ENCODE measurements at places on chromosomes 1 and 21. TPM values are rescaled to one million over a fixed set of nuclear protein-coding genes. Genes with fewer than 3 reads are reported as not detected.

- no peak for DNase-seq
Observed at GRCh38 chr1:16967962-16968361, 12.5 kb downstream of the MFAP2 start.

GRCh38 chr21:34602061-34602460 lies 12.9 kb downstream of the RCAN1 start:
- no peak for DNase-seq

Gene RGS18
- total RNA-seq = not detected

- DNase-seq = peak; percentile 95
Observed at GRCh38 chr1:45409276-45409675, 69.0 kb upstream of the MUTYH start.

Gene LMOD1
- not detected for total RNA-seq

DNA sequence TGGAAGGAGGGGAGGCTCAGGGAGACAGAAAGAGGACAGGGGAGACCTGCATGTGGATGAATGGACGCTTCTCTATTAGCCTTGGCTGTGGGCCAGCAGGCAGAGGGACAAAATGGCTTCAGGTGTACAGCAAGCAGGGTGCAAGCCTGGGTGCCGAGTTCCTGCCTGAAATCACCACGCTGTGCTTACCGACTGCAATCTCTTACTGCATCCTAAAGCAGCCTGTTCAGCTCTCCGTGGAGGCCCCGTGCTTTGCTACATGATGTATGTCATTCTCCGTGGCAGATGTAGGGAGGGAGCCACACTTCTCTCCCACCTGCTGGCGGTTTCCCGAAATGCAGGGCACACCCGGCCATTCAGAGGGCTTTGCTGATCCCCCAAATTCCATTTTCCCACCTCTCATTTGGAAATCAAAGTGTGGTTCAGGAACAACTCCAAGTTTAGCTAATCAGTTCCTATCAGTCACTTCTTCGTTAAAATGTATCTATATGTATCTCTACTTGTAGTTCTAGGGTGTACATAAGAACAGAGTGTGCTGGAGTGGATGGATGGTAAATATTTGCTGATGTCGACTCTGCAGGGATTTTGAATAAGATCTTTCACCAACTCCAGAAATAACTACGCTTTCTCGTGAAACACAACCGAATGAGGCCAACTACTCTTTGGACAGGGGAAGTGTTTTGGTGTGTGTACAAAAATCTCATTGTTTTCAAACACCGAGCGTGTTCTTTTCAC lies 122.3 kb upstream of the BACE2 start:
- DNase-seq = peak; percentile 24

DNA sequence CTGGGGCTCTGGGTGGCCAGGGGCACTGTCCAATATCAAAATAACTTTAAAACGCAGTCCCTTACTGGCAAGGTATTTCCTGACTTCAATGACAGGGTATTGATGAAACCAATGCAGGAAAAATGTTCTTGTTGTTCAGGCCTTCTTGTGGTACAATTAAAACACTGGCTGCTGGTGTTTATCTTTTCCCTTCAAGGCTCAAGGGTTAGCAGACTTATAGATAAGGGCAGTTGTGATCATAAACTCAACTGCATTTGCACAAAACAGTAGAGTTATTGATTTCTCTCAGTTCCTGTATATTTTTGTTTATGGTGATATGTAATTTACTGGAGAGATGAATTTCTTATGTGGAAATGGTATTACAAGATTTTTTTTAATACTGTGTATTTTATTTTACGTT lies 2.7 kb upstream of the CD84 start:
- DNase-seq = no peak

- no peak for DNase-seq
Observed at GRCh38 chr1:172903581-172904220, 147.0 kb downstream of the TNFSF18 start.

Gene SMPDL3B
- total RNA-seq = 1.0 TPM

DNA sequence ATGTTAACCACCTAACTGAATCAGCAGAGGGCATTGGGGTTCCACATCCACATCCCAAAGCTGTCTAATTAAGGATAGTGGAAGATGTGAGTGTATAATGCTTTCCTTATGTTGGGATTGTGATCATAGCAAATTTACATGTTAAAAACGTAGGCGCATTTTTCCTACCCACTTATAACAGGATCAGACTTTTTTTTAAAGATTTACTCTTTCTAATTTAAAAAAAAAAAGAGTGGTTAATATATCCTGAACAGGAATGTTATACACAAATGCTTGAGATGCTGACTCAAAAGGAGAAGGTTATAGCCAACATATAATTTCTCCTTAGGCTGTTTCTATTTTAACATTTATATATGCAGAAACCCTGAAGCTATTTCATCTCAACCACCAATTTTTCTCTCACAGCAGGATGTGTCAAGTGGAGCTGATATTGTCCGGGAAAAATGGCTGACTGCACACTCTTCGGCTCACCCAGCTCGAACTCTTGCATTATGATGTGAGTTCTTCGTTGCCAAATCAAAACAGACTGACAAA lies 40.3 kb downstream of the RGS5 start:
- DNase-seq = no peak

- no peak for DNase-seq
Observed at GRCh38 chr1:180939711-180940103, 27.0 kb downstream of the KIAA1614 start.

GRCh38 chr1:116489231-116489697 lies 81.6 kb downstream of the CD58 start:
- peak; percentile 100 for DNase-seq

- peak; percentile 74 for DNase-seq
Observed at GRCh38 chr1:153922076-153922971, 448 bp downstream of the GATAD2B start.

DNA sequence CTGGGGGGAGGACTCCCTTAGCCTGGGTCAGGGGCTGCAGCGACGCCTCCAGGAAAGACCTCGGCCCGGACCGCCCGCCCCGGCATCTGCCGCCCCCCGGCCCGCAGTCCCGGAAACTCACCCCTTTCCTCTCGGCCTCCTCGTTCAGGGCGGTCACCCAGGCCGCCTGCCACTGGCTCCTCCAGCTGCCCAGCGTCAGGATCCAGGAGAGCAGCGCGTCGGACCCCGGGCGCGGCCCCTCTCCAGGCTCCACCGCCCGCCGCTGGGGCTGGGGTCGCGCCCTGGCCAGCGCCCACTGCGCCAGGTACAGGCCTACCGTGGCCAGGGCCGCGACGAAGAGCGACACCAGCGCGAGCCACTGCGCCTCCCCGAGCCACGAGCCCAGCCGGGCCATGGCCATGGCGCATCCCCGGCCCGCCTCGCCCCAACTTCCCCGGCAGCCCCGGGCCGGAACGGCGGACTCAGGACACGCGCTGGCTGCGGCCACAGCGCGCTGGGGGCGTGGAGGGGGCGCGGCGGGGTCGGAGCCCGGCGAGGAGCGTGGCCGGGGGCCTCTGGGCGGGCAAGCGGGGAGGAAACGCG lies 478 bp downstream of the C2CD2 start:
- no peak for DNase-seq

DNA sequence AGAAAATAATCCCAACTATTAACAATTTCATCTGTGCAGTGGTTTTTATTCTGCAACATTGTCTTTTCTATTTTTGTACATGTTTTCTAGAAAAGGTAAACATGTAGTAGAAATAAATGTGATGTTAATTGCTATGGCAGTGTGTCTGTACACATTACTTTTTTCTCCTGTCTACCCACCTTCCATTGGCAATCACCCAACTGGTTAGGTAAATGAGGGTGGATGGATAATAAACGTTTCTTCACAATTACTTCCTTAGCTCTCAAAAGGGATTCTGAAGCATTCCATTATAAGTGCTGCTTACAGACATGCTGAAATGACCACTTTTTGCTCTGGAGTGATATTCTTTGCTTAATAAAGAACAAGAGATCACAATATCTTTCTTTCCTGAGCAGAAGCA lies 61.4 kb downstream of the MAGI3 start:
- no peak for DNase-seq

Gene CD53
- total RNA-seq = not detected

- no peak for DNase-seq
Observed at GRCh38 chr1:51686450-51686849, 69.6 kb downstream of the OSBPL9 start.

Gene CASQ2
- 0.42 TPM for total RNA-seq

- DNase-seq = no peak
Observed at GRCh38 chr1:43349594-43350306, 9.0 kb upstream of the CDC20 start.

- no peak for DNase-seq
Observed at GRCh38 chr1:119550381-119550780, 43.4 kb downstream of the HSD3B1 start.

GRCh38 chr1:55474168-55474786 lies 259.1 kb upstream of the USP24 start:
- no peak for DNase-seq

GRCh38 chr1:200525090-200525987 lies 95.2 kb downstream of the KIF14 start:
- DNase-seq = no peak

- DNase-seq = no peak
Observed at GRCh38 chr1:227771771-227772170, 36.5 kb downstream of the SNAP47 start.

DNA sequence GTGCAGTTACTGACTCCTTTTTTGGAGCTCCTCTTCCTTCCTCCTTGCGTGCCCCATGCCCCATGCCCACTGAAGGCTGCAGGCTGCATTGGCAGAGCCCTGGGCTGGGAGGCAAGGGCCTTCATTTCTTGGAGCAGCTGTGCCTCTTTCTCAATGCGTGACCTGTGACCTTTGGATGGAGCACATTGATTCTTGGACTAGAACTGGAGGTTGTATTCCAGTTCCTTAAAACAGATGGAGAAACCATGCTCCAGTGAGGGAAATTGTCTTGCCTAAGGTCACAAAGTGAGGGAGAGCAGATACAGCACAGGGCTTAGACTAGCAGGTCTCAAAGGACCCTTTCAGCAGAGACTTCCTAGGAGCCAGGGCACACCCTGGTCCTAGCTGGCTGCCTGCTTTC lies 9.0 kb downstream of the TMEM269 start:
- no peak for DNase-seq

- peak; percentile 86 for DNase-seq
Observed at GRCh38 chr1:155688324-155689080, at the start of gene YY1AP1. YY1AP1 (minus strand) TSS chr1:155688774; CDS start chr1:155680436, 8,338 bp downstream.

GRCh38 chr1:228400237-228400651 lies 6.4 kb downstream of the TRIM11 start:
- no peak for DNase-seq

Gene CADM3
- total RNA-seq = 1.5 TPM

DNA sequence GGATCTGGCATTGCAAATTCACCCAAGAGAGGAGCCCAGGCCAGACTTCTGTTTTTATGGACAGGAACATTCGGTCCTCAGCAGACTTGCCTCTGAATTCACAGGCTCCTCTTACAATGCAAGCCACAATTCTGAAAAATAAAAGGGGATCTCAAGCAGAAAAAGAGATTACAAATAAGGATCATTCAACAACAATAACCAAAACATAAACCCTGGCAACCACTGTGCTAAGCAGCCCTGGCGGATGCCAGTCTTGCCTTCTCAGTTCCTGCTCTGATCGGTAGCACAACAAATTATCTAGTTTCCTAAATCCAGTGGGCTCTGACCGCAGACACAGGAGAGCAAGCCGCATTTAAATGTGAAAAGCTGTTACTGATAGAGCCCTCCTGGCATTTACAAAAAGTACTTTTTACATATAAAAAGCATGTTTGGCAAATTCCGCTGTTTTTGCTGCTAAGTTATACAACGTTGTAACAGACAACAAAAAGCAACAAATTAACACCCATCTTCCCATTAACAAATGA lies 123.4 kb upstream of the FOXD3 start:
- no peak for DNase-seq

DNA sequence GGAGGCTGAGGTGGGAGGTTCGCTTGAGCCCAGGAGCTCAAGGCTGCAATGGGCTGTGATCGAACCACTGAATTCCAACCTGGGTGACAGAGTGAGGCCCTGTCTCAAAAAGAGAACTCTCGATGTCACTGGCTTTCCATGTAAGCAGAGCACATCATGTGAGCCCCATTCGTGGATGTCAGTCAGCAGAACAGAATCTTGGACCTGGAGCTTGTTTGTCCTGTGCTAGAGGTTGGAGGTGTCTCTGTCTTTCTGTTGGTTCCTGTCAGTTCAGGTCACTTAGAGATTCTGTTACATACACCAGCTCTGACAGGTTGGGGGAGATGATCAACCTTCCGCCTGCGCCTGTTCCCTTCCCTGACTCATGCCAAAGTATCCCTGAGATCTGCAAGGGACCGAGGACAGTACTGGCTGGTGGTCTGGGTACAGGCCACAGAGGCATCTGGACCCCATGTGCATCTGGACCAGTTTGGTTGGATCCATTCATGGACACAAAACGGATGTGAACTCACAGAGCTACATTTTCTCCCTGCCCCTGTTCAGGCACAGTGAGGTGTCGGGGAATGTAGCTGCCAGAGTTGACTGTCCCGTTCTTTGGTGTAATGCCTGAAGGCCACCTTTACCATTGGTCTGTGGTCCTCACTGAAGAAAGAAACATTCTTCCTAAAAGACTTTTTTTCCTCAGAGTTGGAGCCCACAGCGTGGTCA lies 10.0 kb downstream of the ARF1 start:
- no peak for DNase-seq

DNA sequence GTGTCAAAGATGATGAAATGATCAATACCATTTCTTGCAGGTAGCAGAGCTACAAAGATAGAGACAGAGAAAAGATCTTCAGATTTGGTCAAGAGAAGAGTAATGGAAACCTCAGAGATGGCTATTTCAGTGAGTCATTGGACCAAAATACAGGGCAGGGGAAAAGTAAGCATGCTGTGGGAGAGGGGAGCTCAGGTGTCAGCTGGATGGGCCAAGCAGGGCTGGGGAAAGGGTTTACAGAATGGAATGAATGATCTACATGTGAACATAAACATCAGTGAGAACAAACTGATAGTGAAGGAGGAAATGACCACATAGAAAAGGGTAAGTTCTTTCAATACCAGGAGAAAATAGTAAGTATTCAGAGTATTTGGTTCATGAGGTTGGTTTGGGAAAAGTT lies 61.4 kb upstream of the CNN3 start:
- no peak for DNase-seq

Gene CFAP74
- total RNA-seq = not detected

GRCh38 chr1:170267317-170267716 lies 121.6 kb downstream of the NTMT2 start:
- DNase-seq = peak; percentile 55

DNA sequence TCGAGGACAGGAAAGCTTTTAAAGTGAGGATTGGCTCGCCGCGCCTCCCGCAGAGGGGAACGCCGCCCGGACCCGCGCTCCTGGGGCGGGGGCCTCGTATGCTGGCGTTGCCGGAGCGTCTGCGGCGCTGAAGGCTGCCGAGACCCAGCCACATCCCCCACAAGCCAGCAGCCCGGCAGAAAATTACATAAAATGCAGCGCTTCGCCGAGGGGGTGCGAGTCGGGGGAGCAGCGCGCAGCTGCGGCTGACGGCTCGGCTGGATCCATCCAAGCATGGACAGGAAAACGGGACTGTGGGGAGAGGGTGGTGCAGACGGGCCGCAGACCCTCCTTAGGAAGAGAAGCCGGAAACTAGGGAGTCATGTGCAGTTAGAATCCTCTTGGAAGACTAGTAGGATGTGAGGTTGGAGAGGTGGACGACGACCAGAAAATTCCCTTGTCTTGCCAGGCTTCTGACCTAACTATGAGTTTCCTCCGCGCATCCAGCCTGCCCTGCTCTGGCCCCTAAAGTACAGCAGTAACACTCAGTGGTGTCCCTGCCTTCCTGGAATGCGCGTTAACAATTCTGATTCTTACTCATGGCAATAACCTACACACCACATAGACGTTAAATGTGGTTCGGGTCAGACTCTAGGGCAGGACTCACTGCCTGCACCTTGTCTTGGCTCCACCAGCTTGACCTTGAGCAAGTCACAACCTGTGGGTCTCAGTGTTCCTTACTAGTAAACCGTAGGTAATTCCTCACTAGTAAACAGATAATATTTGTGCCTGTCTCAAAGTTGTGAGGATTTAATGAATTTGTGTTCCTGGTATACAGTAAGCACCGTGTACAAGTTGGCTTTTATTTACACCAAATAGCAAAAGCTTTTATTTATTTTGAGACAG lies 953 bp upstream of the BRWD1 start:
- DNase-seq = peak; percentile 33
